ENCODE measurements at places on chromosomes 2 and 18. TPM values are rescaled to one million over a fixed set of nuclear protein-coding genes. Genes with fewer than 3 reads are reported as not detected.

Gene RSAD2
- polyA plus RNA-seq: 2.9 TPM

DNA sequence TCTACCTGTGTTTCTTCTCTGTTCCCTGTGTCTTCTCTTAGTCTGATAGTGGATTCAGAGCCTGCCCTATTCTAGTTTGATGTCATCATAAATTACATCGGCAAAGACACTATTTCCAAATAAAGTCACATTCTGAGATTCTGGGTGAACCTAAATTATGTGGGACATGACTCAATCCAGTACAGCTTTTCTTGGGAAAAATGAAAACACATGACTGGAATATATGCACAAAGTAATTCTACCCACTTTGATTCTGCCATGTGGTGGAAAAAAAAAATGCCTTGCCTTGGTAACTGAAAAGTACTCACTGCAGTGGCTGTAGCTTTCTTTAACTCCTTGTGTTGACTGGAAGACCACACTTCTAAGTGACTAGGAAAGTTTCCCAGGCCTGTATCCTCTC, 73.7 kb downstream of the LRATD1 start:
- DNase-seq: no peak

GRCh38 chr2:26269571-26270158, 24.9 kb downstream of the HADHB start:
- no peak for DNase-seq

GRCh38 chr2:127293386-127293747, 577 bp downstream of the ERCC3 start:
- DNase-seq: no peak

DNA sequence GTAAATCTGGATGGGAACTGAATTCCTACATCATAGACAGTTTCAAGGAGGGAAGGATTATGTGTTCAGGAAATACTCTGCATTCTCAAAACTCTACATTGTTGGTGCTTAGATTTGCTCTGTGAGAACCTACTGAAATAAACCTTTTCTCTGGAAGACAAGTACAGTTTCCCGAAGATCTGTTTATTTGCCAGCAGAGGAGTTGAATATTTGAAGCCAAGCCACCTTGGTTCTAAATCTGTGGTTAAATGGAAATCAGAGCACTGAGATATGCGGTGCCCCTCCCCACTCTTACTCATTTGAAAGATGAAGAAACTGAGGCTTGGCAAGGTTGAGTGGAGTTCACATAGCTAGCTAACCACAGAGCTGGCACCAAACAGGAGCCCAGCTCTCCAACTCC, 146.3 kb upstream of the CTAGE1 start:
- DNase-seq: no peak

DNA sequence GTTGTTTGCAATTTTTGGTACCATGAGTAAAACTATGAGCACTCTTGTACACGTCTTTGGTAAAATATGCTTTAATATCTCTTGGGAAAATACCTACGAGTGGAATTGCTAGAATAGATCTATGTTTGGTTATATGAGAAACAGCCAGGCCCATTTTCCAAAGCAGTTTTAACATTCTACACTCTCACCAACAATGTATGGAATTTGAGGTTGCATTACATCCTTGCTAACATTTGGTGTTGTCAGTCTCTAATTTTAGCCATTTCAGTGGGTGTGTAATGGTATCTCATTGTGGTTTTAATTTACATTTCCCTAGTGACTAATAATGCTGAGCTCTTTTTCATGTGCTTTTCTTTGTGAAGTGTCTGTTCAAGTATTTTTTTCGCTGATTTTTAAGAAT, 118.9 kb upstream of the TCF4 start:
- DNase-seq: no peak

- DNase-seq: no peak
Measured at GRCh38 chr18:48440924-48441323, 31.7 kb upstream of the ZBTB7C start.

GRCh38 chr2:148305476-148305875, 284.6 kb downstream of the MBD5 start:
- DNase-seq: no peak

- no peak for DNase-seq
Measured at GRCh38 chr2:4151521-4151920, 448.1 kb downstream of the DCDC2C start.

GRCh38 chr2:121735518-121736074, 1.1 kb downstream of the NIFK start:
- DNase-seq: no peak

- DNase-seq: no peak
Measured at GRCh38 chr2:222134654-222135053, 164.1 kb downstream of the PAX3 start.

DNA sequence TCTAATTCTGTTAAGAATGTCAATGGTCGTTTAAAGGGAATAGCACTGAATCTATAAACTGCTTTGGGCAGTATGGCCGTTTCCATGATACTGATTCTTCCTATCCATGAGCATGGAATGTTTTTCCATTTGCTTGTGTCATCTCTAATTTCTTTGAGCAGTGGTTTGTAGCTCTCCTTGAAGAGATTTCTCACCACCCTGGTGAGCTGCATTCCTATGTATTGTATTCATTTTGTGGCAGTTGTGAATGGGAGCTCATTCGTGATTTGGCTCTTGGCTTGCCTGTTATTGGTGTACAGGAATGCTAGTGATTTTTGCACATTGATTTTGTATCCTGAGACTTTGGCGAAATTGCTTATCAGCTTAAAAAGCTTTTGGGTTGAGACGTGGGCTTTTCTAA, 38.3 kb upstream of the WDR75 start:
- DNase-seq: no peak

- DNase-seq: no peak
Measured at GRCh38 chr2:231455222-231455621, 9.1 kb downstream of the NCL start.

GRCh38 chr2:216624251-216624650, 9.0 kb upstream of the IGFBP2 start:
- DNase-seq: no peak

Gene SMAD7
- 68.2 TPM for polyA plus RNA-seq

Gene ABI2
- 97.0 TPM for polyA plus RNA-seq

DNA sequence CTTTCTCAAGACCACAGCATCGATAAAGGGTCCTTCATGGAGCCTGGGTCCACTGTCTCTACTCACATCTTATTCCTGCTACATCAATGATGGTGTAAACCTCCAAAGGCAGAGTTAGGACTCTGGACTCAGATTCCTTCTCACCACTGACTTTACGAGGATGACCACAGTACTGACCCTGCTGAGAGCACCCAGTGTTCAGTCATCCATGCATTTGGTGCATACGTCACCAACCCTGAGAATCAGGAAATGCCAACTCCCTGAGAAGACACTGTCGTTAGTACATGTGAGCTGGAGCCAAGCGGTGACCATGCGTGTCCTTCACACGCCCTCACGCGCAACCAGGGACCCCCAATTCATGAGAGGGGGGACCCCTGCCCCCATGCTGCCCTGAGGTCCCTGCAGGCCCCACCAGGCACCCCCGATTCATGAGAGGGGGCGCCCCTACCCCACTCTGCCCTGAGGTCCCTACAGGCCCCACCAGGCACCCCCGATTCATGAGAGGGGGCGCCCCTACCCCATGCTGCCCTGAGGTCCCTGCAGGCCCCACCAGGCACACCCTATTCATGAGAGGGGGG, 178.4 kb upstream of the TPO start:
- peak; percentile 10 for DNase-seq

DNA sequence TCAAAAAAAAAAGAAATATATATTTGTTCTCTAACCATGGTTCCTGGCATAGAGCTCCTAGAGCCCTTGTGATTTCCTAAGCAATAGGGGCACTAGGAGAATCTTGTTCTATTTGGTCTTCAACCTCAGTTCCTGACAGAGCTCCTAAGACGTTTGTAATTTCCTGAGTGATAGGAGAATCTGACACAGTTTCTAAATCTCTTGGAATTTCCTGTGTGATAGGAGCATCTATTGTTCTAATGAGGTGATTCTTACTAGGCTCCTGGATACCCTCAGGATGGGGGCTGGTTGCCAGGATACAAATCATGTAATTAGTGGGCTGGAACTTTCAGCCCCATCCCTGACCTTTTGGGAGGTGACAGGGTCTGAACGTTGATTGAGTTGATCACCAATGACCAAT, 245.8 kb downstream of the ZEB2 start:
- DNase-seq: no peak

Gene PLEKHH2
- 64.8 TPM for polyA plus RNA-seq

Gene SERTAD2
- polyA plus RNA-seq: 23.9 TPM

GRCh38 chr2:40256649-40257048, 195.2 kb downstream of the SLC8A1 start:
- DNase-seq: no peak

- no peak for DNase-seq
Measured at GRCh38 chr2:239544918-239545465, 144.2 kb upstream of the HDAC4 start.

Gene MAPRE3
- 14.3 TPM for polyA plus RNA-seq

Gene DSC3
- 2.2 TPM for polyA plus RNA-seq

Gene NGEF
- 3.9 TPM for polyA plus RNA-seq

DNA sequence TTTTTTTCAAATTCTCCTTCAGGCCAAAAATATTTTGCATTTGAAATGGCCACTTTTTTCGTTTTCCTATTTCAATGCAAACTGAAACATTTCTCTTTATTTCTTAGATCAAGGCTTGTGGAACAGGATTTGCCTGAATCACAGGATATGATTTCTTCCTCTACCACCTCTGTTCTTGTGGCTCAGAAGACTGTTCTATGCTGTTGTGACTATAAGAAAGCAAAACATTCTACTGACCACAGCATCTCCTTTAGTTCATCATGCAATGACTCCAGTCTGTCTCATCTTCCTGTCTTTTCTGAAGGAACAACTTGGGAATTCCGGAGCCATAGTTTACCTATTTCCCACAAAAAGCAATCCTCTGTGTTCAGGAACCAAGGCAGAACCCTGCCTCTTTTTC, 16.2 kb upstream of the ZNF512 start:
- no peak for DNase-seq

DNA sequence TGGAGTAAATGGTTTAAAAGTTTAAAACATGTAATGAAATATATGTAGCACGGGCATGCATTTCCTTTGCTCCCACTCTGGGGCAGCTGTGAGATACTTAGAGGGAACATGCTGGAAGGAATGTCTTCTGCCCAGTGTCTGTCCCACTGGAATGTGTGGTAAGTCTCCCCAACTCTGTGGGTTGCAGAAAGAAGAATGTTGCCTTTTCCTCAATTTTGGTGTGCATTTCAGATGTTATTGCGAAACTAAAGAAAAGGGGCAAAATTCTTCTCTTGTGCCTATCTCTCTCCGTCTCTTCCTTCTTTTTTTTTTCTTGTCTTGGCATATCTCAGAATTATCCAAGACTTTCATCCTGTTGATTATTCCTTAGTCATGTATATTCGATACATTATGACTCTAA, 201.1 kb downstream of the SH3RF3 start:
- DNase-seq: no peak

- no peak for DNase-seq
Measured at GRCh38 chr2:229107601-229108000, 163.5 kb downstream of the PID1 start.

- DNase-seq: no peak
Measured at GRCh38 chr2:196530910-196531309, 108.6 kb upstream of the CCDC150 start.

DNA sequence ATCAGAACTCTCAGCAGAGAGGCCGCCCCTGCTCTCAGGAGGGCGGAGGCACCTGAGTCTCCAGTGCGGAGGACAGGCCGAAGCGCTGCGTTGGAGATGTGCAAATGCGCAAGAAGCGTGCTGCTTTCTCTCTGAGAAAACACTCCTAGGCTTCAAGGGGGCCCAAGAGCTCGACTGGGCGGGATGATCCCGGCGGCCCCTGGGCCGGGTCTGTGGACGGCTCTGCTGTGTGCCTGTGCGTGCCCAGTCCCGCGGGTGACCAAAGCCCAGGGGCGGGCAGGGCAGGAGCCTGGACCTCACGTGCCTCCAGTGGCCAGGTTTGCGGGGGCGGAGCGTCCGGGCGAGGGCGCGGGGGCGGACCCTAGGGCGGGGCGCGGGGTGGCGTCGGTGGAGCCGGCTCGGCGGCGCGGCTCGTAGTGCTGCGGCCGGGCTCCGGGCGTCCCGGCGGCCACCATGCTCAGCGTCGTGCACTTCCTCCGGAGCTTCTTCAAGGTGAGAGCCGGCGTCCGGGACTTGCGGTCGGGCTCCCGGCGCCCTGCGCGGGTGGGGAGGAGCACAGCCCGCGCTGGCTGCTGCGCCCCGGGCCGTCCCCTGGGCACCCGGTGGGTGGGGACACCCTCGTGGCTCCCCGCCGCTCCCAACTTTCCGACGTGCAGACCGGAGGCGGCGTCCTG, at the start of gene ARHGEF4:
Gene ARHGEF4 (plus strand): TSS at position 414 of the 674 bp plus-strand sequence. CDS start 40 bp downstream, at position 454.
- no peak for DNase-seq

- DNase-seq: no peak
Measured at GRCh38 chr2:113232740-113233139, 46.0 kb downstream of the PAX8 start.

Gene NEURL3
- 5.5 TPM for polyA plus RNA-seq

GRCh38 chr2:220682616-220683015, 889.5 kb downstream of the EPHA4 start:
- DNase-seq: no peak

DNA sequence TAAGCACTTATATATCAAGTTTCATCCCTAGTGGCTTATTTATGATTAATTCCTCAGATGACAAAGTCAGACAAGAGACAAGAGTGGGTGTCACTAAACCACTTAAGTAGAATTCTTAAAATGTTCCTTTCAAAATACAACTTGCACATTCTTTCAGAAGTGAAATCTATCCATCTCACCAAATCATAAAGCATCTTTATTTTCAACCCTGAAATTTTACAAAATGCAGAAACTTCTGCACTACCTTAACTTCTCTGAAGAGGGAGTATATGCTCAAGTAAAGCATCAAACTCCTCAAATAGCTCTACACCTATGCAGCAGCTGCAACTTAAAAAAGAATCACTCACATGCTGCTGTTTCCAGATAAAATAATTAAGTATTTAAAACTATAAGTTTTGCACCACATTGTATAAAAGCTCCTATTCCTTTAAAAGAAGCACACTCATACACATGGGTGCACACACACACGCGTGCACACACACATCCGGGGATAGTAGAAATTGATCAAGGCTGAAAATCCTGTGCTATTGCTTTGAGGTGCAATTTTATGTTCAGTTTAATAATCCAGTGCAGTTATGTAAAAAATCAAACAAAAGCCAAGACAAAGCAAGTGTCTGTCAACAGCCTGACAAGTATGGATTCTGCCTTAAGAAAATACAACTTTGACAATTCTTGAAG, 244.5 kb downstream of the TCF4 start:
- DNase-seq: no peak

Gene SLC11A1
- polyA plus RNA-seq: 1.6 TPM

- no peak for DNase-seq
Measured at GRCh38 chr2:129464036-129464435, 515.4 kb upstream of the RAB6C start.

Measured in renal pelvis (tissue), 12 donors.